NCI-H226 (cell line): ENCODE measurements at places on chromosomes 7 and 10.

DNA sequence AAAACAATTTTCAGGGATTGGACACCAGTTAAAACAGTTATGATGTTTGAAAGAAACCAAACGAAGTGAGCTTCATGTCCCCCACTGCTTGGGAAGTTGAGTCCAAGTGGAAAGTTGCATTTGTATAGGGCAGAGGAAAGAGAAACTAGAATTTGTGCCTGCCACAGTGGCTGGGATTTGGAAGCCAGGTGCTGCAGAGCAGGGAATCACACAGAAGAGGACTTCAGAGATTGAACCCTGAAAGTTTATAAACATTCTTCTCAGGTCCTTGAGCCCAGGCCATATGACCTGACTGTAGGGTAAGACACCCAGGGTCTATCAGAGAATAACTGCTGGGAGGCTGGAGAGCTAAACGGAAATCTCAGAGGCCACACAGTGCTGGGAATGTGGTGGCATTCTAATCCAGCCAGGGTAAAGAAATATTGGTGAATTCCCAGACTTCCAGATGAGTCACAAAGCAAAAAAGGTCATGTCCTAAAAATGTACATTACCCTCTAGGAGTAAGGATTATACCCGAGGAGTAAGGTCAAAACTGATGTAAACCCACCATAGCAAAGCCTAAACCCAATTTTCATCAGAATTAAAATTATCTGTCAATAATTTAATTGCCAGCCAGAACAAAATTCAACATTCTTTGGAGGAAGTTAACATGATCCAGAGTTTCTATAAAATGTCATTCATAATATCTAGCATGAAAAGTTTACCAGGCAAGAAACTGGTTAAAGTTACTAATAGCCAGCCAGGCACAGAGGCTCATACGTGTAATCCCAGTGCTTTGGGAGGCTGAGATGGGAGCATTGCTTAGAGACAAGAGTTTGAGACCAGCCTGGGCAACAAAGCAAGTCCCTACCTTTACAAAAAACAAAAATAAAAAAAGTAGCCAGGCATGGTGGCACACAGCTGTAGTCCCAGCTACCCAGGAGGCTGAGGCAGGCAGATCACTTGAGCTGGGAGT lies 31.2 kb downstream of the TOMM7 start:
- no peak for DNase-seq

GRCh38 chr7:66256281-66256680 lies 51.1 kb downstream of the TPST1 start:
- DNase-seq, result no peak

DNA sequence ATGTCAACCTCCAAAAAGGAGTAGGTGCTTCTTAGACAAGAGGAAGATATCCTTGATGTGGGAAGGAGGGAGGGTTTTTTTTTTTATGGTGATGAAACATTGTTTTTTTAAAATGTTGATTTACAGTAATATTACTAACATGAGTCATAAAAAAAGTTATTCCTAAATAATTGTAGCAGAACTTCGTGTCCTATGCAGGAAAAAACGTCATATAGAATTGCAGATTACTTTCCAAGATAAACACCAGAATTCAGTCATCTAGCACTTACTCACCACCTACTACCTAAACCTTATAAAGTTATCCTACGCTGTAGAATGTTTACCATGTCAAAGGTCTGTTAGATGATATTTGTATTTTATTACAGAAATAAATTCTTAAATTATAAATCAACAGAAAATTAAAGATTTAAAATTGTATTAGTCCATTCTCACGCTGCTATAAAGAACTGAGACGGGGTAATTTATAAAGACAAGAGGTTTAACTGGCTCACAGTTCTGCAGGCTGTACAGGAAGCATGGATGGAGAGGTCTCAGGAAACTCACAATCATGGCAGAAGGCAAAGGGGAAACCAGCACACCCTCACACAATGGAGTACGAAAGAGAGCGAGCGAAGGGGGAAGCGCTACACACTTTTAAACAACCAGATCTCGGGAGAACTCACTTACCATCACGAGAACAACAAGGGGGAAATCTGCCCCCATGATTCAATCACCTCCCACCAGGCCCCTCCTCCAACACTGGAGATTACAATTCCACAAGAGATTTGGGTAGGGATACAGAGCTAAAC lies 105.2 kb upstream of the NEBL start:
- peak; percentile 45 for DNase-seq

DNA sequence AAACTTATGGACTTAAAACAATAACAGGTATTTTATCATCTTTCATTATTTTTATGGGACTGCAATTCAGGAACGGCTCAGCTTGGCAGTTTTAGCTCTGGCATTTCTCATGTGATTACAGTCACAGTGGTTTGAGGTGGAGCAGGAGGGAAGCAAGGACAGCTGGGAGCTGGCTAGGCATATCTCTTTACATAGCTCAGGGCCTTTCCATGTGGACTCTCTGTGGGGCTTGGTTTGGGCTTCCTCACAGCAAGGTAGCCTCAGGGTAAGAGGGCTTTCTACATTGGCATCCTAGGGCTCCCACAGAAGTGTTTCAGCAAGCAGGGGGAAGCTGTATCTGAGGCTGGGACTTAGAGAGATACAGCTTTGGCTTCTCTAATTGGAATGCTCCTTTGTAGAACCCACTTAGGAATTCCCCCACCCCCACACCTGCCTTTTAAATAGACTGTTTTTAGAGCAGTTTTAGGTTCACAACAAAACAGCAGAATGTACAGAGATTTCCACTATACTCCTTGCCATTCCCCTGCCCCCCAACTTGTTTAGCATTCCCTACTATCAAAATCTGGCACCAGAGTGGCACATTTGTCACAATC lies 26.6 kb upstream of the SDHAF3 start:
- no peak for DNase-seq
